Glutamatergic neuron (in vitro differentiated cells): ENCODE measurements at places on chromosomes 16 and 17. TPM values are rescaled to one million over a fixed set of nuclear protein-coding genes. Genes with fewer than 3 reads are reported as not detected.

Gene GAST
- not detected for total RNA-seq

Gene TBC1D3H
- total RNA-seq: 0.37 TPM

Gene GNG13
- not detected for total RNA-seq

Gene EPOP
- total RNA-seq: 2.0 TPM

Gene KRTAP29-1
- total RNA-seq: not detected

Gene TPSAB1
- total RNA-seq: not detected

Gene SUZ12
- 23.8 TPM for total RNA-seq

Gene TMEM235
- not detected for total RNA-seq

DNA sequence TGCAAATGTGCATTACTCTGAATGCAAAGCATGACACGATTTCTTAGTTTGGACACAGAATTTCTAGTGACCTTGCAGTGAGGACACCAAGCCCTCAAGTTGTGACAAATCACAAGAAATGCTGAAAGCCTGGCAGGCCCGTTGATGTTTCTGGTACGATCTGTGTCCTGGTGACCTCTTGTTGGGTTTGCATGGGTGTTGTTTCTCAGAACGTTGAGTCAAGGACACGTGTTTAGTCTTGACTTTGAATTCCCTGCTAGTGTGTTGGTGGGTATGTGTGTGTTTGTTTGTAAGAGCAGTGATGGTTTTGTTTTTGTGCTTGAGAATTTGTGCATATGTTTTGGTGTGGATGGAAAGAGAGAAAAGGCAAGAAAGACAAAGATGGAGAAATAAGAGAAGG is 37.8 kb upstream of the MAF start:
- no peak for DNase-seq

DNA sequence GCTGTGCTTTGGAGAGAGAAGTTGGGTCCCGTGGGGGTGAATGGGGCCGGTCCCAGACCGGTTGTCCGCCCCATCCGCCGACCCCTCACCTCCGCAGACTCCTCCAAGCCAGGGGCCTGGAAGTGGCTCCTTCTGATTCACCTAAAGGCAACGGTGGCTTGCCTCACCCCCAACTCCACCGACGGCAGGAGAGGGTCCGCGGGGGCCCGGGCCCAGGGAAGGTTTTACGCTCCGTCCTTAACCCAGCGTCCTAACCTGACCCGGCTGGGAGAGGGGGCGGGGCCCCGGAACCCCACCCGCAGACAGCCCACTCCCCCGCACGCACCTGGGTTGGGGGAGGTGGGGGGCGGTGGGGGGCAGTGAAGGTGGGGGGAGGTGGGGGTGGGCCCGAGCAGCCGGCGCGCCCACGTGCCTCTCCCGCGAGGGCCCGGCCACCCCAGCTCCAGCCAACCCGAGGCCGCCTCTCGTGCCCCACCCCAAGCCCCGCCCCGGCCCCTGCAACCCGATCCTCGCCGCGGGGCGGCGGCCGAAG is 12.7 kb upstream of the CD300A start:
- DNase-seq: no peak

DNA sequence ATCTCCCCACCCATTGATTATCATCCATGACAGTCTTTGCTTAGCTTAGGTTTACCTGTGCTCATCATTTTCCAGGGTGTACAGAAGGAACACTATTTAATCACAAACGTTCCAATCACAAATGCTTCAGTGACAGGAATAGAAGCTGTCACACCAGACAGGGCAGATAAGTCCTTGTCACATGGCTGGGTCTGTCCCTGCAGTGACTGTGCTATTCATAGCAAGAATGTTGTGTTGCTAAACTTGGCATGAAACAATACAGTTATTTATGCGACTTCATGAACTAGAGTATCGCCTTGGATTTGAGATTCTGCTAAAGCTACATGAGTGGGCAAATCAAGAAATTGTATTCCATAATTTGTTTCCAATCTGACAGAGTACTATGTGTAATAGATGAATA is 108.4 kb downstream of the CDH13 start:
- DNase-seq: no peak

GRCh38 chr16:89407925-89408300 is 82.4 kb downstream of the ANKRD11 start:
- DNase-seq: no peak

DNA sequence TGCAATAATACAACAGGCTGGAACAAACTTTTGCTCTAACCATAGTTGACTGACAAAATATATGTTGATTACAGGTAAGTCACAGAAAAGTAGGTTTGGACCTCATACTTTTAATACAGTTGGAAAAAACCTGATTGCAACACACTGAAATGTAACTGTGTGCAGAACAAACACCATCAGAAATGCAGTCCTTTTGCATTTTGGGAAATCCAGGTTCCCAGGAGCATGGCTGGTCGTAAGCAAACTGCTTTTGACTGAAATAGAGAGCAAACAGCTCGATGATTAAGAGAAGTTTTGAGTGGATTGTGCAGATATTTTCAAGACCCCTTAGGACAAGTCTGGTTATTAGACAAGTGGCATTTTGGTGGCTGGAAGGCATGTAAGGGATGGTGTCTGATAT is 8.0 kb downstream of the IGF2BP1 start:
- DNase-seq: no peak

GRCh38 chr16:54216688-54217087 is 69.9 kb downstream of the IRX3 start:
- no peak for DNase-seq

DNA sequence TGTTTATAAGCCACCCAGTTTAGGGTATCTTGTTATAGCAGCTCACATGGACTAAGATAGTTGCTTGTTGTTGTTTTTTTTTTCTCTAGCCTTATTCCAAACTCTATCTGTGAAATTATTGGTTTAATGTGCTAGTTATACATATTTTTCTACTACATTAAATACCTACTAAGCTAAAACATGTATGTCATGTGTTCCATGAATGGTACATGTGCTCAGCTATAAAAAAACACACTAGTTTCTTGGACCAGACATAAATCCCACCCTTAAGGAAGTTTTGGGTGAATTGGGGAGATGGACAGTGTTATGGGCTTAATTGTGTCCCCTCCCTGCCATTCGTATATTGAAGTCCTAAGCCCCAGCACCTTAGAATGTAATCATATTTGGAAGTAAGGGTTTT is 19.8 kb downstream of the ITPRIPL2 start:
- no peak for DNase-seq

DNA sequence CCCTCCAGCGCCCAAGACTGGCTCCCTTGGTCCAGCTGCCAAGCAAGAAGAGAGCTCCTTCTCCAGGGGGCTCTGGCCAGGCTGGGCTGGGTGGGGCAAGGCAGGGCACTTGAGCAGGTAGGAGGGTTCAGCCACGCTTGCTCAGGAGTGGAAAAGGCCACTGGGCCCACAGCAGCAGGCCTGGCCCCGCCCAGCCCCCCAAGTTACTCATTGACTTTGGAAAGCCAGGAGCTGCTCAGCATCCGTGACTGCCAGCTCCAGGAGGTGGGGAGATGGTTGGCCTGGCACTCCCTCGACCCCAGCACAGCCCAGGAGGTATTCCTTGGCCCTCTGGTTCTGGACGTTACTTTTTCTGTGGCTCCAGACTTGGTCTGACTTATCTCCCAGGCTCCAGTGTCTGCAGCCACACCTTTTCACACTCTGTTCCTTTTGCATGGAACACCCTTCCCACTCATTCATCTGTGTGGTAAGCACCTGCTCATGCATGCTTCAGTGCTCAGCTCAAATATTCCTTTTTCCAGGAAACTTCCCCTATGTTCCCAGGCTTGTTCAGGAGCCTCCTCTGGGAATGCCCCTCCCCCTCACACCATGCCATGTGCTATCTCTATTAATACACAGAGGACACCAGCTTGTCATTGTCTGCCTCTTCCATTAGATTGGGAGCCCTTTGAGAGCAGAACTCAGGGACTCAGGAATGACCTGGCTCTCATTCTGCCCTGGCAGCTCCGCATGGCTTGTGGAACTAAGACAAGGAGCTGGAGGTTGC is at the start of gene CDH16:
TSS of gene CDH16 (minus strand) at position 83 of the 766 bp plus-strand sequence. CDS start 820 bp downstream, outside the sequence.
- peak; percentile 60 for DNase-seq

DNA sequence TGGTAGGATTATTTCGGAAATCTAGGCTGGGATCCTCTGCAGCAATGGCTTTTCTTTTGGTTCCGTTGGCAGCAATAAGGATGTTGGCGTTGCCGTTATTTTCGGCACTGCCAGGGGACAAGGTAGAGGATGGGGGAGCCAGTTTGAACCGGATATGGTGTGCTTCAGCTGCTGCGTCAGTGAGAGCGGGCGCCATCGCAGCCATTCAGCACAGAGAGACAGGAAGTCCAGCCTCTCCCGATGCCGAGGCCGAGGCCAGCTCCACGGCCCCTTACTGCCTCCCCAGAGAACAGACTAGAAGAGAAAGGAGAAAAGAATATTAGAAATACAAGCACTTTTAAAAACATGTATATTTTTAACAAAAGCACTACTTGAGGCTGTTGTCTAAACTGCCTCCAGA is 21.3 kb downstream of the KANSL1 start:
- DNase-seq: no peak

DNA sequence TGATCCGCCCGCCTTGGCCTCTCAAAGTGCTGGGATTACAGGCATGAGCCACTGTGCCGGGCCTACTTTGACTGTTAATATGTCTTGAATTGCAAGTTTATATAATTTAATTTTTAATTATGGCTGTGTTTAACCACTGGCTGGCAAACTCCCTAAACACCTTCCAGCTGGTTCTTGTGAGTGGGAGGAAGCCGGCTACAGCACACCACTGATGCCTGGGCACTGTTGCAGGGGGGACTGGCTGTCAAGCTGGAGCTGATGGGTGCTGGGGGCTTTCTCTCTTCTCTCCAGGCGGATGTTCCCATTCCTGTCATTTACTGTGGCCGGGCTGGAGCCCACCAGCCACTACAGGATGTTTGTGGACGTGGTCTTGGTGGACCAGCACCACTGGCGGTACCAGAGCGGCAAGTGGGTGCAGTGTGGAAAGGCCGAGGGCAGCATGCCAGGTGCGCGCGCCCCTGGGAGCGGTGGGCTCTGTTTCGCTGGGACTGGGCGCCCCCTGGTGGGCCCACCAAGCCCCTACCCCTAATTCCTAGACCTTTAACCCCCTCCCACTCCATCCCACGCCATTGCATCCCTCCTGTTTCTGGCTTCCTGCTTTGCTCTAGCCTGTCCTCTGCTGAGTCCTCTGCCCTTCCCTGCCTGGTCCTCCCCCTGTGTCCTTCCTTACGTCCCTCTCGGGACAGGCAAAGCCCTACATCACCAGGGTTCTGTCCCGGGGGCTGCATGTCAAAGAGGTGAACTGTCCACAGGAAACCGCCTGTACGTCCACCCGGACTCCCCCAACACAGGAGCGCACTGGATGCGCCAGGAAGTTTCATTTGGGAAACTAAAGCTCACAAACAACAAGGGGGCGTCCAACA is 9.5 kb downstream of the TBX21 start:
- peak; percentile 77 for DNase-seq

- no peak for DNase-seq
Measured at GRCh38 chr16:12871784-12872183, 29.6 kb upstream of the SHISA9 start.

- DNase-seq: no peak
Measured at GRCh38 chr16:81560979-81561657, 116.5 kb downstream of the CMIP start.

DNA sequence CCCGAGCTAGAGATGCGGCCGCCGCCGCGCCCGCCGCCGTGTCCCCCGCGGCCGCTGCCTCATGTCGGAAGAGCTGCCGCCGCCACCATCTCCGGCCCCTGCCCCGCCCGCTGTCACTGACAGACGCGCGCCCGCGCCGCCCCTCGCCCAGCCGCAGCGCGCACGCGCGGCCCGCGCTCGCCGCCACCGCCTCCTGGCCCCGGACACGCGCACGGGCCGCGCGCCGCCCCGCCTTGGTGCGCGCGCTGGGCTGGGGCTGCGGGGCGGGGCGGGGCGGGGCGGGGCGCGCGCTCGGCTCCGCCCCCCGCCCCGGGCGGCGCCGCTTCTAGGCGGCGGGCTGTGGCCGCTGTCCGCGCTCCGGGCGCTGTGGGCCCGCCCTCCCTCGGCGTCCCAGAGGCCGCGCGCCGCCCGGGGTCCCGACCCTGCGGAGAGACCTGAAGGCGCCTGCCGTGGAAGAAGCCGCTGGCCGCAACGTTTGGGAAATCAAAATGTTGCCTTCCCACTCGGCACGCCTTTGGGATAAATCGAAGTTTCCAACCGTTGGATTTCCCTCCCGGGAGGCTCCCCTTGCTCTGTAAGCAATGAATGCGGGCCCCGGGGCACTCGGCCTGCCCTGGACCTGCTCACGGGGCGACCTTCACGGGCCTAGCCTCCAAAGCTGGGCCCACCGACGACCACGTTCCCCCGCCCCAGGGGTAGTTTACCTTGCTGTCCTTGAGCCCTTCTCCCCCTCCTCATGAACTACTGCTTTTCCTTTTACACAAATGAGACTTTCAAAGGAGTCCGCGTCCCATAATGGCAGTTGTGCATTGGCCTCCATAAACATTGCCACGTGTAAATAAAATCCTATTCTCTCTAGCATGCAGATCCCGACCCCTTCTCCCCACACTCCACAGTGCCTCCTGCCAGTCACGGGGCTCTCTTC is at the start of gene ADCY9:
TSS of gene ADCY9 (minus strand) at position 118 of the 925 bp plus-strand sequence. CDS start 1,000 bp downstream, outside the sequence.
- peak; percentile 86 for DNase-seq

GRCh38 chr17:29791336-29792080 is 138.5 kb downstream of the SSH2 start:
- DNase-seq: no peak

GRCh38 chr17:38587947-38588787 is 17.6 kb downstream of the SRCIN1 start:
- DNase-seq: peak; percentile 67

- DNase-seq: peak; percentile 64
Measured at GRCh38 chr17:2215616-2216364, 87.8 kb downstream of the SMG6 start.

DNA sequence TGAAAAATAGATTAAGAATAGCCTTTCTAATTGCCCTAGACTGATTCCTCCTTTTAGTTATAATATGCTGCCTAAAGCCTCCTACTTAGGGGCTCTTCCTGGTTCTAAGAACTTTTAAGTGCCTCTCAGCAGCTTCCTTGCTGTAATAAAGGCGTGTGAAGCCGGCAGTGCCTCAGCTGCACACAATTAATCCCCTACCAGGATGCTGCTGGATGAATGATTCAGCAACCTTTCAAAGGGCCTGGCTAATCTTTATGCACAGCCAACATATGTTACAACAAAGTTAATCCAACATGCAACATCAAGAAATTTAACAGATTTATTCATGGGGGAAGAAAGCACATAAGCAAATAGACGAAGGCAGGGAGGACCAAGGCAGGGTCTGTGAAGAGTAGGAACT is 145.2 kb downstream of the PMP22 start:
- DNase-seq: no peak

- DNase-seq: no peak
Measured at GRCh38 chr17:19928299-19928698, 49.3 kb downstream of the AKAP10 start.

DNA sequence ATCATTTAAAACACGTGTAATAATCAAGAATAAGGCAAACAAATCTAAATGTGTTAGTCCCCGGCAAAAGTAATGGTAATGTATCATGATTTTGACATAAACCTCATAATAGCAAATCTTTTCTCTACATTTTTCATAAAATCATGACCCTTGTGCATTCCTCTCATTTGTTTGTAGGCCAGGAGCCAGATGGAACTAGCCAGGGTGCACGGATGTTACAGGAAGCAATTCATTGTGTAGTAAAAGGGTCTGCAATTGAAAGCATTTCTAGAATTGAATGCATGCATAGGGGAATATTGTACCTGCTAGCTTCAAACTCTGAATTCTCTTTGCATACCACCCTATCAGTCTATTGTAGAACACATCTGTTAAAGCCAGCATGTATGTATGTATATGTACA is 66.6 kb downstream of the CNTNAP4 start:
- DNase-seq: no peak
